Vein endothelial cell (primary cell): ENCODE measurements at places on chromosomes 3 and 15. TPM values are rescaled to one million over a fixed set of nuclear protein-coding genes. Genes with fewer than 3 reads are reported as not detected.

The LRRC57 gene
- total RNA-seq = 21.9 and 25.8 TPM in 2 replicates

The COLQ gene
- 0.29 and 0.98 TPM in 2 replicates for total RNA-seq

The MCF2L2 gene
- total RNA-seq = 0.65 and 1.2 TPM in 2 replicates

The CACNA2D2 gene
- under 0.01 TPM in 1 of 2 replicates, not detected in the other for total RNA-seq

The DPPA2 gene
- not detected in 2 replicates for total RNA-seq

The TM4SF4 gene
- not detected in 2 replicates for total RNA-seq

The UBL7 gene
- total RNA-seq = 30.8 and 42.5 TPM in 2 replicates
